Left ventricle myocardium superior (tissue), 1 donor: ENCODE measurements at places on chromosomes 1 and 21. TPM values are rescaled to one million over a fixed set of nuclear protein-coding genes. Genes with fewer than 3 reads are reported as not detected.

LCE1A gene
- not detected for total RNA-seq

SMCP gene
- total RNA-seq, result not detected

TMEM52 gene
- total RNA-seq, result 1.7 TPM

LRRN2 gene
- 2.3 TPM for total RNA-seq

TMEM125 gene
- not detected for total RNA-seq

EFNA3 gene
- 1.1 TPM for total RNA-seq

PTCH2 gene
- total RNA-seq, result 0.40 TPM

MMP23B gene
- total RNA-seq, result 47.9 TPM

TRIM17 gene
- 0.50 TPM for total RNA-seq

TAS1R3 gene
- 0.57 TPM for total RNA-seq

CR1 gene
- 2.2 TPM for total RNA-seq

RCOR3 gene
- total RNA-seq, result 53.0 TPM

CYP2J2 gene
- total RNA-seq, result 69.2 TPM

GRCh38 chr1:172823534-172823933 lies 164.6 kb downstream of the FASLG start:
- no peak for DNase-seq

- no peak for DNase-seq
Observed at GRCh38 chr1:4117196-4117595, 217.1 kb upstream of the C1orf174 start.

DNA sequence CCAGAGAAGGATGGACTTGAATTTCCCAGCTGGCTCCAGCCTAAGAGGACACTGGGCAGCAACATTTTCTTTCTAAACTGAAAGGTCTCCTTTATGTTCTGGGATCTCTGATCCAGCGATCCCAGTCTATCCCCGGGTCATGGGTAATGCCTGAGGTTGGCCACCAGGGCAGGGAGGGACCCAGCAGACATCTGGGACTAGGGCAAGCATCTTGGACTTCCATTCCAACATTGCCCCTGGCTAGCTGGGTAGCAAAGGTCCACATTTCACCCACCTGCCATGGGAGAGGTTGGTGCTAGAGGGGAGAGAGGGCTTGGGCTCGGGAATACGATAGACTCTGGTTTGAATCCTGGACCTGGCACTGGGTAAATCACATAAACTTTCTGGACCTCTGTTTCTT lies 84.6 kb downstream of the LRRN2 start:
- no peak for DNase-seq

GRCh38 chr1:56852476-56852875 lies 2.1 kb upstream of the C8A start:
- DNase-seq, result no peak

GRCh38 chr1:245026247-245026646 lies 128.5 kb upstream of the KIF26B start:
- no peak for DNase-seq

DNA sequence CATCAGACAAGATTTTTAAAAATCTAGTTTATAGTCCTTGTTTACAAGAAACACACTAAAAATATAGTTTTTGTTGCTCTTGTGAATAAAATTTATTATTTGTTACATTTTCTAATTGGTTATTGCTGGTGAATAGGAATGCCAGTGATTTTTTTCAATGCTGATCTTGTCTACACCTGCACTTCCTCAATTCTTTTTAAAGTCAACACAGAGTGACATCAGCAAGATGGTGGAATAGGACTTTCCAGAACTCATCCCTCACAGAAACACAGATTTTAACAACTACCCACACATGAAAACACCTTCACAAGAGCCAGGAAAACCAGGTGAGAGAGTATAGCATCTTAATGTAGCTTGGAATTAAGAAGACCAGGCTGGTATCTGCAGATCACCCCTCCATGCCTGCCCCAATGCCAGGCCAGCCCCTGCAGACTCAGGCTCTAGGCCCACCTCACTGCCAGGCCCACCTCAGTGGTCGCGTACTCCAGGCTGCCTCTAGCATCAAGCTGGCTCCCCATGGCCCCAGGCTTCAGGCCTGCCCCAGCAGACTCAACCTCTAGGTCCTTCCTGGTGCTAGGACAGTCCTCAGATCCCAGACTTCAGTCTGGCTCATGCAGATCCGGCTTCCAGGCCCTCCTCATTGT lies 117.6 kb downstream of the WDR3 start:
- DNase-seq, result no peak

- DNase-seq, result peak; percentile 63
Observed at GRCh38 chr1:168428063-168428731, 115.6 kb downstream of the XCL2 start.

- DNase-seq, result no peak
Observed at GRCh38 chr1:184189361-184189760, 137.8 kb downstream of the TSEN15 start.

- DNase-seq, result peak; percentile 25
Observed at GRCh38 chr1:32761253-32761877, 55.8 kb downstream of the YARS1 start.

DNA sequence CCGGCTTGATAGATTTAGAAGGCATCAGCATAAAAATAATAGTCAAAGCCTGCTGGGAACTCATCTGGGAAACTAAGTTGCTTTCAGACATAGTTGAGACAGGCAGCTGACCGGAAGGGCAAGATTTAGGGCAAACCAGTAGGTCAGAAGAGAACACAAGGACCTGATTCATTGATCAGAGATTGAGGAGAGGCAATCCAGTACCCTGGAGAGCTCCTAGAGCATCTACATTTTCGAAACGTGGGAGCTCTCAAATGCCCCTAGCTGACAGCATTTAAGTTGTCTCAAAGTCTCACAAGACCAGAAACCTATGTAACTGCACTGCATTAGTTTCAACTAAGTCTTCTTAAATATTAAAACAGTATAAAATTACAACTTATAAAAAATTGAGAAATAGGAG lies 22.9 kb upstream of the MTF2 start:
- DNase-seq, result no peak

DNA sequence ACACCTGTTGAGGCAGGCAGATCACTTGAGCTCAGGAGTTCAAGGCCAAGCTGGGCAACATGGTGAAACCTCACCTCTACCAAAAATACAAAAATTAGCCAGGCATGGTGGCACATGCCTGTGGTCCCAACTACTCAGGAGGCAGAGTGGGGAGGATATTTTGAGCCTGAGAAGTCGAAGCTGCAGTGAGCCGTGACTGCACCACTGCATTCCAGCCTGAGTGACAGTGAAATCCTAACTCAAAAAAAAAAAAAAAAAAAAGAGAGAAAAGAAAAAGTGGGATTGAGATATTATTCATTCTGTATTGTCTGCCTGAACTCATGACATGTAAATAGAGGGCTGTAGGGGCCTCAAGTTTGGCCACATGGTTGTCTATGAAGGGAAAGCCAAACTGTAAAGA lies 37.3 kb downstream of the WNT2B start:
- DNase-seq, result no peak

DNA sequence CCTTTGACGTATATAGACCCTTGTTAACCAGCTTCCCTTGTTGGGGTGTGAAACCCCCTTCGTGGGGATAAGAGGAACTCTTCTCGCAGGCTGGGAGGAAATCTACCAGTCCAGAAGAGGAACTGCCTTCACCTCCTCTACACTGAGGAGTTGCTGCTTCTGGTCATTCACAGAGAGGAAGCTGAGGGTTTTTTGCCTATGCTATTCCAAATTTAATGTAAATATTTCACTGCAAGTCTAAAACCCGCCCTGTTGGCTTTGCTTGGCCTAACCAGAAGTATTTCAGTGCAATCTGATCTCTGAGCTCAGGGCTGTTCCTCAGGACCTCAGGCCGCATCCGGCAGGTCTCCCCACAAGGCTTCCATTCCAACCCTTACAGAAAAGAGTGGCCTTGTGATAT lies 150.1 kb downstream of the HIVEP3 start:
- no peak for DNase-seq

- DNase-seq, result no peak
Observed at GRCh38 chr1:107530543-107530942, 389.7 kb downstream of the NTNG1 start.

GRCh38 chr1:55055084-55055882 lies 15.9 kb downstream of the PCSK9 start:
- no peak for DNase-seq

- DNase-seq, result no peak
Observed at GRCh38 chr1:41286486-41286885, 44.4 kb upstream of the SCMH1 start.

GRCh38 chr1:155499953-155500639 lies 62.5 kb downstream of the ASH1L start:
- no peak for DNase-seq

GRCh38 chr1:155127105-155127966 lies at the start of gene EFNA1:
Gene EFNA1 (plus strand): TSS chr1:155127876. CDS start chr1:155127978, 102 bp downstream.
- peak; percentile 87 for DNase-seq

DNA sequence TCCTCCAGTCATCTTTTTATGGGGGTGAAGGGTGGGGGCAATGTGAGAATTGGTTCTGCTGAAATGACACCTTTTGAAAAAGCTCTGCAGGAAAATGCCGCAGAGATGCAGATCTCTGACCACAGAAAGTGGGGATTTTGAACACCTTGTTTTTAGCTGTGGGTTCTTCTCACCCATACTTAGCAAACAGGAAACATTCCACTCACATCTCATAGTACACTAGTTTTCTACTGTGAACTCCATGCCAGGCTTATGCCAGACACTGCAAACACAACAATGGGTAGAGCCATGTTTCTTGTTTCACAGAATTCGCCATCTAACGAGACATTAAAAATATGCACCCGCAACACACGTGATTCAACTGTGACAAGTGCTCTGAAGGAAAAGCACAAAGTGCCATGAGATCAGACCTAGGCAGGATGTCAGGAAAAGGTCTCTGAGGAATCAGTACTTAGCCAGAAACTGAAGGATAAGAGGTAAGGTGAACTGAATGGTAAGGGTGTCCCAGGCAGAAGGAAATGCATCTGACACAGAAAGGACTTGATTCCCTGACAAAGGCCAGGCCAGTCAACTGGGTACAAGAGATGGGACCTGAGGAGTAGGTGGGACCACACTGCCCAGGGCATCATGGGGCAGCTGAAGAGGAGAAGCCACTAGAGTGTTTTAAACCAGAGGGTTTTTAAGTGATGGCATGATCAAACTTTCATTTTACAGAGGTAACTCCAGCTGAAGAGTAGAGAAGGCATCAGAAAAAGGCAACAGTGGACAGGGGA lies 83.8 kb upstream of the JAK1 start:
- DNase-seq, result no peak

- DNase-seq, result no peak
Observed at GRCh38 chr21:36260802-36261201, 59.2 kb upstream of the MORC3 start.

GRCh38 chr1:170415710-170416372 lies 116.1 kb upstream of the GORAB start:
- DNase-seq, result no peak

GRCh38 chr1:233394860-233395717 lies 67.6 kb downstream of the MAP3K21 start:
- DNase-seq, result no peak

DNA sequence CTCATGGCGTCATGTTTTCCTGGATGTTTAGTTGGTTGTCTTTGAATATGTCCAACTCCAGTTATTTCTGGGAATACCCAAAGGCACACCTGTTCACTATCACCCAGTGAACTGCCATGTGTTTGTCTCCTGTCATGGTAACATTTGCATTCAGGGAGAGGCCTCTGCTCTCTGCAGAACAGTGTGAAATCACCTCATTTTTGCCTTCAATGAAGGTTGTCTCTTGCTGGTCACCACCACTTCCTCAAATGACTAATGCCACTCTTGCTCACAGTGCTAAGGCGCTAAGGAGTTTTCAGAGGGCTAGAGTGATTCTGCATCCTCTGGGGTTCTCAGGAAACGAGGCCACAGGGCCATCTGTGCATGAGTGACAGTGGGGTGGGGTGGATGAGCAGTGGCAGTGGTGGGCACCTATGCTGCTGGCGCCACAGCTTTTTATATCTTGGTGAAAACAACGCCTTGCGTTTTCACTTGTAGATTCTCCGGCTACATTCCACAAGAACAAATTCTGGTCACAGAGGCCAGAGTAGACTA lies 60.0 kb upstream of the ATP5PO start:
- DNase-seq, result no peak

DNA sequence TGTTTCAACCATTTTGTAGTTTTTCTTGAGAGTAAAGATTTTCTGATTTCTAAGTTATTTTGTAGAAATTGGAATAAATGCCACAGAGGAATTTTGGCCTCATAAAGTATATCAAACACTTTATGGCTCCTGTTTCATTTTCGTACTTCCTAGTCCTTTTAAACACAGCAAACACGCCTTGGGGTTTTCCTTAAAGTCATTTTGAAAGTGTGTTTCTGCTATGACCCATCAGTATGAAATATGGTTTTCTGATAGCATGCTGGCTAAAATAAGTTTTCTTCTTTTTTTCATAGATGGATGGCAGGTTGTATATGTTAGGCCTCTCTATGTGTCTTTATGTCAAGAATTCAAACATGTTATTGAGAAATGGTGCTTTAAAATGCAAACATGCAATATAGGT lies 940.1 kb upstream of the TMPRSS15 start:
- no peak for DNase-seq

- no peak for DNase-seq
Observed at GRCh38 chr21:34597406-34597805, 17.5 kb downstream of the RCAN1 start.

DNA sequence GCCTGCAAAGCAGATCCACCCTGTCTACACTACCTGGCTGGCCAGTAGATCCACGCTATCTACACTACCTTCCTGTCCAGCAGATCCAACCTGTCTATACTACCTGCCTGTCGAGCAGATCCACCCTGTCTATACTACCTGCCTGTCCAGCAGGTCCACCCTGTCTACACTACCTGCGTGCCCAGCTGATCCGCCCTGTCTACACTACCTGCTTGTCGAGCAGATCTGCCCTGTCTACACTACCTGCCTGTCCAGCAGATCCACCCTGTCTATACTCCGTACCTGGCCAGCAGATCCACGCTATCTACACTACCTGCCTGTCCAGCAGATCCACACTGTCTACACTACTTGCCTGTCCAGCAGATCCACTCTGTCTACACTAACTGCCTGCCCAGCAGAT lies 102.8 kb upstream of the SAMD11 start:
- DNase-seq, result no peak

DNA sequence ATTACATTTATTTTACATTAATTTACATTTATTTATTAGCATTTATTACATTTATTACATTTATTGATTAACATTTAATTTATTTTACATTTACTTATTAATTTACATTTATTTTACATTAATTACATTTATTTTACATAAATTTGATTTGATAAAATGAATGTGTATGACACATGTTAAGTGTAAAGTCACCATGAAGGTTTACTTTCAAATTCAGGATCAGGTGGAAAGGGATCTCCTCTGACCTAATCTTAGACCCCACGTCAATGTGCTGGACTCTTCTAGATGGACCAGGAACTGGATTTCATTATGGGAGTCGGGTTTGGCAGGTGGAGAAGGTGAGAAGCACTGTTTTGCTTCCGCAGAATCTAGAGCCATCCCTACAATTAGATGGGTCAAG lies 76.1 kb downstream of the NCAM2 start:
- DNase-seq, result no peak

GRCh38 chr1:234727018-234727940 lies 117.3 kb upstream of the IRF2BP2 start:
- no peak for DNase-seq

GRCh38 chr1:17572264-17572985 lies 32.9 kb downstream of the ARHGEF10L start:
- DNase-seq, result no peak

GRCh38 chr1:35576061-35576765 lies 3.1 kb downstream of the TFAP2E start:
- DNase-seq, result no peak
